GDM1 (cell line): ENCODE measurements at places on chromosomes 3 and 15.

DNA sequence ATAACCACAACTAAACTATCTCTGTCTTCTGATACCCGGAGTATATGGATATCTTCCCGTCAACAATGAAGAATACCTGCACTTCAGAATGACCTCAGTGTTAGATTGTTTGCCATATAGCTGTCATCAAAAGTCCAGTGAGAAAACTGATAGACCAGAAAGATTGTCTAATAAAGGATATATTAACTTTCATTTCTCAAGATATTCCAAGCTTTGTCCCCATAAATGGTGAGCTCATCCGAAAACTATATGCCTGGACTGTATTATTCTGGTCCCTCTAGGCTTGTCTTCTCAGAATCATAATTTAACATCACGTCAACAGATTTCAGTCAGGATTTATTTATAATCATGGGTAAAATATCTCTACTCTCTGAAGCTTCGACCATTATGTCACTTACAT is 100.5 kb downstream of the ATP8B4 start:
- no peak for DNase-seq

GRCh38 chr3:52313774-52314188 is 2.3 kb upstream of the DNAH1 start:
- no peak for DNase-seq

- DNase-seq, result no peak
Measured at GRCh38 chr15:70328679-70329115, 231.0 kb upstream of the TLE3 start.

GRCh38 chr3:49460188-49460890 is 9.7 kb upstream of the DAG1 start:
- no peak for DNase-seq

GRCh38 chr3:69494185-69494584 is 108.3 kb upstream of the FRMD4B start:
- DNase-seq, result no peak

GRCh38 chr15:69159805-69160140 is 662 bp upstream of the GLCE start:
- DNase-seq, result no peak

DNA sequence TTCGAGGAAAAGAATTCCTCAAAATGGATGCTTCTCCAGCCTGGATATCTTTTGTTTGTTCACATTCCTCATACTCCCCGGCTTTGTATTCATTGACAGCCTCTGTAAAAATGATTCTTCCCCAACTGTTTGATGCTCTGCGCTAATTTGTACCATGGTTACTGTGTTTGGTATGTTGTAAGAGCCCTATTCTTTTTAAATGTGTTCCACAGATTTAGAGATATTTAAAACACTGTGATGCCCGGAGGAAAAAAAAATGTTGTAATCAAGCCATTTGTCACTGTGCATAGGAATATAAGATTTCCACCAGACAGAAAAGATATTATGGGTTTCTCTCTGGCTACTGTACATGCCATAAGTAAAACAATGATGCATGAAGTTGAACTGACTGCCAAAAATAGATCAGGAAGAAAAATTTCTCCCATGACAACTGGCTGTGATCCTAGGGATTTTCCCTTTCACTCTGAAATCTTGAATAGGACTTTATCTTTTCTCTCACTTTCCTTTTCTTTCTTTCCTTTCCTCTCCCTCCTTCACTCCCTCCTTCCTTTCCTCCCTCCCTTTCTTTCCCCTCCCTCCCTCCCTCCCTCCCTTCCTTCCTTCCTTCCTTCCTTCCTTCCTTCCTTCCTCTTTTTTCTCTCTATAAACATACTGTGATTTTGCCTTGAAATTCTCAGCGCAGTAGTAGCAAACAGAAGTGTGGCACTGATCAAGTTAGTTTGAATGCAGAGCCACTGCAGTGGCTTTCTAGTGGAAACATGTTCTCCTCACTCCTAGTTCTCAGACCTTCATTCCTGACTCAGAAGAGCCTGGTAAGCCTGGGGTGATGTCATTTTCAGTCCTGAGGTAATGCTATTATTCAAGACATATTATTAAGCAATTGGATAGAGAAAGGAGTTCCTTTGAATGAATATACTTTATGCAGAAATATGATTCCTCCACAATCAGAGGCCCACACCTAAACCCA is 254.9 kb upstream of the TBL1XR1 start:
- no peak for DNase-seq

DNA sequence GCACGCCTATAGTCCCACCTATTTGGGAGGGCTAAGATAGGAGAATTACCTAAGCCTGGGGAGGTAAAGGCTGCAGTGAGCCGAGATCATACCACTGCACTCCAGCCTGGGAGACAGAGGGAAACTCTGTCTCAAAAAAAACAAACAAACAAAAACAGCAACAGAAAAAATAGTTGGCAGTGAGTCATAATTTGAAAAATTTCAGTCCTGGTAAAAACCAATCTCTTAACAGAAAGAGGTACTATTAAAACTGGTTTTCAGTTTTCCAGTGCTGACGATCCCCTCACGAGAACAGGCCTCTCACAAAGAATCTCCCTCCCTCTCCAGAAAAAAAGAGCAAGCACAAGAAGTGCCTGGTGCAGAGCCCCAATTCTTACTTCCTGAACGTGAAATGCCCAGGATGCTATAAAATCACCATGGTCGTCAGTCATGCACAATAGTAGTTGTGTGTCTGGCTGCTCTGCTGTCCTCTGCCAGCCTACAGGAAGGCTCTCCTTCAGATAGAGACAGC is 22.8 kb upstream of the MAP4 start:
- DNase-seq, result no peak

- DNase-seq, result no peak
Measured at GRCh38 chr3:48784426-48785120, 63.1 kb downstream of the PRKAR2A start.

DNA sequence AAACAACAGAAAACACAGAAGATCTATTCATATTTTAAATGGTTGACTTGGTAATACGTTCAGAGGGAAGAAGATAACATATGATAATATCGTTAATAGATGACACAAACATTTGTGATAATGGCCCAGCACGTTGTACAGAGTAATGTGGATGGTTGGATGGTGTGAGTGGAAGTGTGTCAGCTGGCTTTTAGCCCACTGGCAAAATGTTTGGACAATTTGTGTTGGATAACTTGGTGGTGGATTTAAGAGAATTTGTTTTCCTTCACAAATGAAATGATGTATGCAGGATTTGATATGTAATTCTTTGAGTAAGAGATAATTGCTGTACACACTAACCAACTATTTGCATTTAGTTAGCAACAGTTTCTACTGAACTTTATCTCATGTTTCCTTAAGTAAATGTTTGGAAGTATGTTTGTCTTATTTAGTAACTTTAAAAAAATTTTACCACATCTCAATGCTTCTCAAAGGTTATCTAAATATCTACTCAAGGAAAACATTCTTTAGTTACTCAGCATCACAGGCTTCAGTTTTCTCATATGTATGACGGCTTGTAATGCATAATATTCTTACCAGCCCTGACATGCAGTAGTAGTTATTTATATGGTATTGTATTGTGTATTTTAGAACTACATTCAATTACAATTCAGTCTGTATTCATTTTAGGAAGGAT is 328.5 kb upstream of the GOLIM4 start:
- DNase-seq, result no peak

DNA sequence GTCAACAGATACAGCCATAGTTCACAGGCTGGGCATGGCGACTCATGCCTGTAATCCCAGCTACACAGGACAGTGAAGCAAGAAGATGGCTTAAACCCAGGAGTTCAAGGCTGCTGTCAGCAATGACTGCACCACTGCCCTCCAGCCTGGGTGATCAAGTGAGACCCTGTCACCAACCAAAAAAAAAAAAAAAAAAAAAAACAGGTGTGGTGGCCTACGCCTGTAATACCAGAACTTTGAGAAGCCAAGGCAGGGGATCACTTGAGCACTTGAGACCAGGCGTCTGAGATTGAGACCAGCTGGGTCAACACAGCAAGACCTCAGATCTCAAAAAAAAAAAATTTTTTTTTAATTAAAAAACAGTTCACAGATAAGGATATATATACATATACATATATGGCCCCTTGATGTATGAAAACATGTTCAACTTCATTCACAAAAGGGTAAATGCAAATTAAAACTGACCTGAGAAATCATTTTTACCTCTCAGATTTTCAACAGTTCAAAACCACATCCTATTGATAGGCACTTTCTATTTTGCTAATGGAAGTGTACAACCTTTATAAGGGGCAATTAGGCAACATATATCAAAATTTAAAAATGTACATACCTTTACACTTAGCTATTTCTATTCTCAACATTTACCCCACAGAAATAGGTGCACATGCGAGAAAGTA is 51.1 kb downstream of the OSBPL10 start:
- DNase-seq, result no peak

- DNase-seq, result peak; percentile 11
Measured at GRCh38 chr15:69762373-69763148, 309.9 kb downstream of the RPLP1 start.

GRCh38 chr3:53324105-53324504 is 23.2 kb downstream of the DCP1A start:
- DNase-seq, result no peak

DNA sequence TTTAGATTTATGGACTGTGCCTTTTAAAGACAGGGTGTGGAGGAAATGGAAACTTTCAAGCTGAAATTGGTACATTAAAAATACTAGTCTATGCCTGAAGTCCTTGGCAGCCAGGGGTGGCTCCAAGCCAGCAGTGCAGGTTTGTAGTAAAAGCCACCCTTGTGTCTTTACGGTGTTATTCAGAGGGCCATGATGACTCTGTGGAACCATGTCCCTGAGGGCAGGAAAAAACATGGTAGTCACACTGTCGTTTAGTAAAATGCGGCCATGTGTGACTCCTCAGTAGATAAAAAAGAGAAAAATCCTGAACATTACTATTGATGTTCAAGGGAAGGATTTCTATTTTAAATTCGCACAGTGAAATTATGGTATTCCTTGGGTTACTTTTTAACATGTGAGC is 2.7 kb downstream of the FAN1 start:
- DNase-seq, result no peak

GRCh38 chr15:83132861-83133523 is 25.5 kb downstream of the TM6SF1 start:
- no peak for DNase-seq

- DNase-seq, result peak; percentile 83
Measured at GRCh38 chr3:10228248-10228950, 19.9 kb upstream of the TATDN2 start.

DNA sequence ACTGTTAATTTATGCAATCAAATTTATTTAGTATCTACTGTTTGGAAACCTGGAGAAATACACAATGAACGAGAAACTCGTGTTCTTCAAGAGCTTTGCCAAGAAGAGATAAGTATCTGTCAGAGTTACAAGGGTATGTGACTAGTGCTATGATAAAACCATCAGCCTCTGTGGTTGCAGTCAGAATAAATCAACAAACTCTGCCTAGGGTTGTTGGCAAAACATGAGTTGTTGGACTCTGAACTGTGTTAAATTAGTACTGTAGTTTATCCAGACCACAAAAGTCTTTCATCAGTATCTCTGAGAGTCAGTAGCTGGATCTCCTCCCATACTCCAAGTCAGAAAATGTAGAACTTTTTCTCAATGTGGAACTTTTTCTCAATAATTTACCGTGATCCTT is 918.4 kb downstream of the NAALADL2 start:
- DNase-seq, result no peak

DNA sequence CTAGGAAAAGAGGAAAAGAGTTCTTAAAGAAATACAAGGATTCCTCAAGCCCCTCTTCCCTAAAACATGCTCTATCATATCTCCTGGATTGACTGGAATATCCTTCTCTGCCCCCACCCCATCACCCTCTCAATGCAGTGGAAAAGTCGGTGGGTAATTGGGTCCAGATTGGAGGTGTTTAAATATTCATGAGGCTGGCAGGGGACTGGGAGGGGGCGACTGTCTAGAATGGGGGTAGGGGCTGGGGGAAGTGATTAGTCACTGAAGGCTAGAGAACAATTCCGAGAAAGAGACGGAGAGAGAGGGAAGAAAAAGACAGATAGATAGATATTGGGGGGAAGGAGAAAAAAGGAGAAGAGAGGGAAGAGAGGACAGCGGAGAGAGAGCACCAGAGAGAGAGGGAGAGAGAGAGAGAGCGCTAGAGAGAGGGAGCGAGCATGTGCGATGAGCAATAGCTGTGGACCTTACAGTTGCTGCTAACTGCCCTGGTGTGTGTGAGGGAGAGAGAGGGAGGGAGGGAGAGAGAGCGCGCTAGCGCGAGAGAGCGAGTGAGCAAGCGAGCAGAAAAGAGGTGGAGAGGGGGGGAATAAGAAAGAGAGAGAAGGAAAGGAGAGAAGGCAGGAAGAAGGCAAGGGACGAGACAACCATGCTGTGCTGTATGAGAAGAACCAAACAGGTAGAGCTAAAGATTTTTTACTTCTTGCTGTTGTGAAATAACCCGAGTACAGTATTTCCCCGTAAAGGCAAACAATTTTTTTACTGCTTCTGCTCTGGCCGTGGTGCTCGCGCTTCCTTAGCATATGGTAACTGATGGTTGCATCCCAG is at the start of gene GAP43:
Gene GAP43, plus strand, starts transcription at position 467 of the 825 bp plus-strand sequence. Its CDS starts 180 bp downstream, at position 647.
- DNase-seq, result no peak

DNA sequence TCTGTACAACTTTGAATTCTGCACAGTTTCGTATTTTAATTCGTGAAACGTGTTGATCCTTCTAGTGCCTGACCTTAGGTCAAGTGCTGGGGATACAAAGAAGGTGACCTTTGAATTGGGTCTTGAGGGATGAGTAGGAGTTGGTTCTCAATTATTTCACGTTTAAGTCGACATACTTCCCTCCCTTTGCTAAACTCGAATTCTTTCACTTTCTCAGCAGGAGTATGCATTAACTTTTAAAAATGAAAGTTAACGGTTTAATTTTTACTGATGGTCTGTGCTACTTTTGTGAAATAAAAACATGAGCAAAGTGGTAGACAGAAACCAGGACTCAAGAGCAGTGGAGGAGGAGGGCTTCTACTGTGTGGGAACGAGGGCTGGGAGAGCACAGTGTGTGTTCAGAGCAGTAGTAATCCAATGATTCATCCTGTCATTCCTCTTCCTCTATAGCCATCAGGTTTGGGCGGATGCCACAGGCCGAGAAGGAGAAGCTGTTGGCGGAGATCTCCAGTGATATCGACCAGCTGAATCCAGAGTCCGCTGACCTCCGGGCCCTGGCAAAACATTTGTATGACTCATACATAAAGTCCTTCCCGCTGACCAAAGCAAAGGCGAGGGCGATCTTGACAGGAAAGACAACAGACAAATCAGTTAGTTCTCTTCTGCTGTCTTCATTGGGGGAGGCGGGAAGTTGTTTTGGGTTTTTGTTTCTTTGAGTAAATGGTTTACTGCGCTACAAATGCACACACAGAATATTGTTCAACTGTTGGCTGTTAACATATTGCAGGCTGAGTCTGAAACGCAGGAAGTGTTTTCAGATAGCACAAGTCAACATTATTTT is 78.6 kb upstream of the TSEN2 start:
- DNase-seq, result no peak

DNA sequence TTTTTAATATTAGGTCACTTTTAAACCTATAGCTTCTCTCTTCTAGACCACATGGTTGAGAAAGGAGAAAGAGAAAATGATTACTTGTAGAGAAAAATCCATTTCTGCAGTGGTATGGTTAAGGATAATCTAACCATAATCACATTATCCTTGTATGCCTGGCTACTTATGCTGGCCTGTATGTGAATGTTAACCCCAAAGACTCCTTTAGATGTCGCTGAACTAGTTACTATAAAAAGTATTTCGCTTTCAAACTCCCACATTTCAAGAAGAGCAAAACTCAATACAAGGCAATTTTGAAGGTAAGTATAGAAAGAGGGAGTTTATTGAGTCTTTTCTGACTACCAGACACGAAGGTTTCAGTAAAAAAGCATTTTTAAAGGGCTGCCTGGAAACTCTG is 2.2 kb downstream of the KCTD6 start:
- DNase-seq, result no peak

- DNase-seq, result no peak
Measured at GRCh38 chr15:47857014-47857775, 139.9 kb downstream of the SEMA6D start.

- no peak for DNase-seq
Measured at GRCh38 chr3:9061634-9062033, 98.4 kb upstream of the RAD18 start.
